ENCODE measurements at places on chromosomes 2 and 18.
A peak's percentile ranks its signal among the peaks of the same experiment; 100 is the strongest.

DNA sequence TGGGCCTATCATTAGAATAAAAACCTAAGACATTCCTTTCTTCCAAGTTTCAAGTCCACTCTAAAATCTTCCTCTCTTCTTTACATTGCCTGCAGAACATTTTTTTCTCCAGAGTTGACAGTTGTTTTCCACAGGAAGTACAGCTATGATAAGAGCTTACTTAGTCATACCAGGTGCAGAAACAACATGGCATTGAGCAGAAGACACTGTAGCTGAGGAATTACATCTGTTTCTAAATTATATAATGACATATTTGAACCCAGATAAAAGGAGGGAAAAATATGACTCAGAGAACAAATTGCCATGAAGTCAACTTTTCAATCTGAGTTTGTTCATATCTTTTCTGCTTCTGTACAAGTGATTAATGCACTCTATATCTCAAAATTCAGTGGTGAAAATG, 30.2 kb downstream of the CMPK2 start:
- DNase-seq = no peak

- DNase-seq = no peak
These were observed 40.9 kb upstream of the TRIB2 start for GRCh38 chr2:12675801-12676200.

GRCh38 chr2:161956738-161957137, 117.3 kb downstream of the DPP4 start:
- no peak for DNase-seq

DNA sequence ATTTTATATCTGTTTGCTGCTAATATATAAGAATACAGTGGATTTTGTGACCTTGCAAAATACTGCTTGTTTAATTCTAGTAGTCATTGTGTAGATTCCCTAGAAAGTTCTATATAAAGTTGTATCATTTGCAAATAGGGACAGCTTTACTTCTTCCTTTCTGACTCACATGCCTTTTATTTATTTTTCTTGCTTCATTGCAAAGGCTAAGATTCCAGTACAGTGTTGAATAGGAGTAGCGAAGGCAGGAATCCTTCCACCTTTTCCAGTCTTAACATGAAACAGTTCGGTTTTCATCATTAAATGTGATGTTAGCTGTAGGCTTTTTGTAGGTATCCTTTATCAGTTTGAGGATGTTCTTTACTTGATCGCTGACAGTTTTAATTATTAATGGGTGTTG, 58.1 kb downstream of the DGKD start:
- DNase-seq = no peak

DNA sequence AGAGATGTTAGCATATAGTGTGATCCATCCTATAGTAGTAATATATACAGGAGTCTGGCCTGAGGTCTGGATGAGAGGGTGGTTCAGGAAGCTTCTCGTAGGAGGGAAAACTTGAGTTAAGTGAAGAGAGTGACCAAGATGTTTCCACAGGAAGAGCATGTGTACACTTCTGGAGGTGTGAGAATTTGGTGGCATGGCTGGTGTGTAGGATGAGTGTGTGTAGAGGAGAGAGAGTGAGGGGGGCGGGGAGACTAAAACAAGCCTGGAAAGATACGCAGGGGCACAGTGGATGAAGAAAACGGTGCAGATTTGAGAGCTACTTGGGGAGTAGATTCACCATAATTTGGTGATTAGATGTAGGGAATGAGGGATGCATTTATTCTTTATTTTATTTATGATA, 43.5 kb upstream of the CTLA4 start:
- no peak for DNase-seq

DNA sequence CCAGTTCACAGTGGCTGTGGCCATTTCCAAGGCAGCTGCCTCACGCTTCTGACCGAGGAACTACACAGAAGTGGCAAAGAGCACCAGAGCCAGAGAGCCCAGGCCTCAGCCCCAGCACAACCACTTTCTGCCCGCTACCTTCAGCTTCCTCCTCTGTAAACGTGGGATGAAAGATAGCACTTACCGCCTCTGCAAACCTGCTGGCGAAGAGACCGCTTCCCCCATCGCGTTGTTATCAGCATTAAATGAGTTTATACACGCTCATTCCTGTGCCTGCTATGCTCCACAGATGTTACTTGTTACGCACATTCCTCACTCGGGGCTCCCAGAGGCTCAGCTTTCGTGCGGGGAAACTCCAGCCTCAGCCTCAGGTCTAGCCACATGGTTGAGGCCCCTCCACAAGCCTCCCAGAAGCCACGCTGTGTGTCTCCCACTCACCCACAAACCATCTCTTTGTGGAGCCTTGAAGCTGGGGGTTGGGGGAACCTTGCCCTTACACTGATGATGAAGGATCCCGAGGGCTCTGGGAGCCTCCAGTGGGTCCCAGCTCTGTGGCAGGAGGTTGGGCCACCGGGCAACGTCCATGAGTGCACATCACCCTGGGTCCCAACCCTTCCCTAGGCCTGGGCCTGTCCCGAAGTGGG, 63.3 kb upstream of the SMAD7 start:
- no peak for DNase-seq

GRCh38 chr2:44291281-44292248, 16.3 kb downstream of the SLC3A1 start:
- peak; percentile 70 for DNase-seq

DNA sequence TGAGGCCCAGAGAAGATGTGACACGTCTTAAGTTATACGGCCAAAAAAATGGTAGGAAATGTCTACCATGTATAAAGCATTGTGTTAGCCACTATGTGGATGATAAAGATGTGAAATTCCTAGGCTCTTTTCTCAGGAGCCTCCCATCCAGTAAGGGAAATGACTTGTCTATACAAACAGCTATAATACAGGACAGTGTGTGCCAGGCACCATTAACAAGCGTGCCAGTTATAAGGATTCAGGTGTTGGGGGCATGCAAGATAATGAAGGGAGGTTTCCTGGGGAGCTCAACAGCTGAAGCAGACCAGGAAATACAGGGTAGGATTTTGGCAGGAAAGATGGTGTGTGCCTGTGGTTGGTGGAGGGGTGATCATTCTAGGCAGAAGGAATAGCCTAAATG, 37.6 kb downstream of the ALPK2 start:
- no peak for DNase-seq

DNA sequence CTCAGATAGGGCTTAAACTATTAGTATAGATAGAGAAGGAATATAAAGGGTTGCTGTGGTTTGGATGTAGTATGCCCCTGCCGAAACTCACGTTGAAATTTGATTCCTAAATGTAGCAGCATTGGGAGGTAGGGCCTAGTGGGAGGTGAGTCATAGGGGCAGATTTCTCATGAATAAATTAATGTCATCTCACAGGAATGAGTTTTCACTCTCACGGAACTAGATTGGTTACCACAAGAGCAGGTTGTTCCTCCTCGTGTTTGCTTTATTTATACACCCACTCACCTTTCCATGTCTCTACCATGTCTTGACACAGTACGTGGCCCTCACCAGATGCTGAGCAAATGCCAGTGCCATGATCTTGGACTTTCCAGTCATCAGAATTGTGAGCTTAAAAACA, 218.2 kb downstream of the RBM43 start:
- DNase-seq = peak; percentile 28

GRCh38 chr2:175815537-175815936, 186.5 kb downstream of the LNPK start:
- DNase-seq = no peak

DNA sequence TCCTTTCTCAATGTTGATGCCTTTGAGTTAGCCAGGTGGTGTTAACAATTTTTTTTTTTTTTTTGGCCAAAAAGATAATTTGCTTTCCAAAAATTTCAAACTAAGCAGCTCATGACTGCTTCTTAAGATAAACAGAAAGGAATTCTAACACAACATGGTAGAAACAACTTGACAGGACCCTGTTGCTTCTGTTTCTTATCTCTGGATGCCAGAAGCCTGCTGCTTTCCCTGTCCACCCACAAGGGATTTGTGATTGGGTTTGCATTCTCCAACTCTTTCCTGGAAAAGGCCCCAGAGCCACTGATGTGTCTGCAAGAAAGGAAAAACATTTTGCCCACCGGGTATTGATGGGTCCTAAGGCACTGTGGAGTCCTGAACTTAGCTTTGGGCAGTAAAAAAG, 217.2 kb upstream of the PKDCC start:
- no peak for DNase-seq

GRCh38 chr2:9658972-9659371, 28.2 kb upstream of the YWHAQ start:
- DNase-seq = no peak

- no peak for DNase-seq
These were observed 54.9 kb upstream of the CRIM1 start for GRCh38 chr2:36300697-36301096.

GRCh38 chr18:46641917-46642316, 15.1 kb downstream of the LOXHD1 start:
- DNase-seq = no peak

- no peak for DNase-seq
These were observed 72.3 kb downstream of the LDLRAD4 start for GRCh38 chr18:13290856-13291271.

GRCh38 chr2:19609266-19609665, 250.8 kb upstream of the OSR1 start:
- DNase-seq = no peak

- DNase-seq = peak; percentile 63
These were observed at the start of gene GFPT1 for GRCh38 chr2:69386789-69387734. GFPT1 (minus strand) TSS chr2:69387227; CDS start chr2:69387071, 156 bp downstream.

- no peak for DNase-seq
These were observed 791.5 kb downstream of the BCL11A start for GRCh38 chr2:59761966-59762365.

DNA sequence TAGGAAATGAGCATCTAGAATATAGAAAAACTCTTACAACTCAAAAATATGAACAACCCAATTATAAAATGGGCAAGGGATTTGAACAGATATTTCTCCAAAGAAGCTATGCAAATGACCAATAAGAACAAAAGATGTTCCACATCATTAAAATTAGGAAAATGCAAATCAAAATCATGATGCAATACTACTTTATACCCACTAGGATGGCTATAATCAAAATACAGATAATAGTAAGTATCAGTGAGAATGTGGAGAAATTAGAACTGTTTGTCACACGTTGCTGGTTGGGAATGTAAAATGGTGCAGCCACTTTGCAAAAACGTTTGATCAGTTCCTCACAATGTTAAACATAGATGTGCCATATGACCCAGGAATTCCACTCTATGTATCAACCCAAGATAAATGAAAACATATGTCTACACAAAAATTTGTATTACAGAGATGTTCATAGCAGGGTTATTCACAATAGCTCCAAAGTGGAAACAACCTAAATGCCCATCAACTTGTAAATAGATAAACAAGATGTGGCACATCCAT, 558.4 kb downstream of the SLC4A3 start:
- DNase-seq = no peak

DNA sequence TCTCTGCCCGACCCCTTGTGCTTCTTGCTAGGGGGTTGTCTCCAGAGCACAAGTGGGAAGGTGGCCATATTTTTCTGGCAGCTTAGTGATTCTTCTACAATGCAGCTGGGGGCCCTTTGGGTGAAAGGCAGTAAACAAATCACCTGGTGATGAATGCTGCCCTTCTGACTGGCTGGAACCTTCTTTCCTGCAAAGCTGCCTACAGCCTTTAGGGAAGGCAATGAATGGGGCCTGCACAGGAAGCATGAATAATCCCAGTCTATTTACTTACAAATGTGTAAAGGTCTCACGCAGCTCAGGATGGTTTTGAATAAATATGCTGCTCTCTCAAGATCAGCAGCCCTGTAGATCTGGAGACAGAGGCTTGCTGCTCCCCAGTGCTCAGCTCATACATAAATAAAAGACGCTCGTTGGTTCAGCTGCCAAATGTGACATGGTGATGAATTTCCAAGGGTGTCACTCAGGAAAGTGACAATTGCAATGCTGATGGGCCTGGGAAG, 289.2 kb downstream of the TDRD15 start:
- DNase-seq = no peak

DNA sequence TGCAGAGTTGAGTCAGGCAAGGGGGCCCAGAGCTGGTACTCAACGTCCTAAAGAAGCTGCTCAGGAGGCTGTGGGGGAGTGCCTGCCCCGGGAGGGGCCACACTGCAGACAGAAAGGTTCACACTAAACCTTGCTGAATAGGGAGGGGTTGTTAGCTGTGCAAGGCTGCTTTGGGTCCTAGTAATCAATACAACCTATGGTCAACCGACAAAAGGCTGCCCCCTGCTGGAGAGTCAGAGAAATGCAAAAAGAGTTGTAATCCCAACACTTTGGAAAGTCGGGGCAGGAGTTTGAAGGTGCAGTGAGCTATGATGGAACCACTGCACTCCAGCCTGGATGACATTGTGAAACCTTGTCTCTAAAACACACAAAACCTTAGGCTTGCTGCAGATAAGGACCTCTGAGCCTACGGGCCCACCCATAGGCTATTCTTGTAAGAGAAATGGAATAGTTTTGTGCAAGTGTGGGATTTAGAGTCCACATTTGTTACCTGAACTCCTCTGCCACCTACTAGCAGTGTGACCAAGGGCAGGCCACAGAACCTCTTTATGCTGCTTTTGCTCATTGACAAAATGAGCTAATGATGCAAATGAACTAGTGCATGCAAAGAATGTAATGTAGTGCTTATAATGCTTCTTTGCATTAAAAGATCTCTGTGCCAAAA, 81.5 kb downstream of the PRPF40A start:
- peak; percentile 51 for DNase-seq

GRCh38 chr18:55838319-55838718, 250.3 kb upstream of the TCF4 start:
- DNase-seq = no peak

DNA sequence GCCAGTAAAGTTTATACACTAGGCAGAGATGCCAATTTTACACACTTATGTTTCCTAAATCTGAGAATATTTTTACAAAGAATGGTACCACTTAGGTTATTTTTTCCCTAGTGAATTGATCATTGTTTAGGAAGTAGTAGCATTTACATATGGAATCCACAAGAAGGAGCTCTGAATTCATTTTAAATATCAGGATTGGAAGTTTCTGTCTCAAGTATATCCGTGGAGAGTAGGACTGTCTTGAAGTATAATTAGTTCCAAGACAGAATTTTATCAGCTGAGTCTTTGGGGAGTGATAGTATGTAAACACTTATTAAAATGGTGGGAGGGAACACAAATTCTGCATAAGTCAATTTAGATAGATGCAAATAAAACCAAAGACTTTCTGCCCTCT, 82.3 kb upstream of the FAM98A start:
- DNase-seq = peak; percentile 42

DNA sequence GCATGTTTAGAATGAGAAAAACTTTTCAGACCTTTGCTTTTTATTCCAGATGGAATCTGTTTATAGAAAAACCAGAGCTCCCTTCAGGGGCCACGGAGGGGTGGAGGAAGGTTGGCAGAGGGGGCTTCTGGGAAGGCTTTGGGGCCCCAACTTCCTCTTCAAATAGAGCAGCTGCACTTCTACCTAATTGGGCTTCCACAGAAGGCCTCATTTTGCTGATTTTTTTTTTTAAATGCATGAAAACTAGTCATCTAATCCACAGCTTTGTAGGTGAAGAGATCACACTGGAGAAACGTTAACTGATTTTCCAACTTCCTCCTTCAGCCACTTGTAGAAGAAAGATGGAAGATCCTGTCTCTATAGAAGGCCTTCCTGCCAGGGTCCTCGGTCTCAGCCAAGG, 181.8 kb downstream of the BCL11A start:
- DNase-seq = no peak

- DNase-seq = no peak
These were observed 13.4 kb upstream of the DTNA start for GRCh38 chr18:34696671-34697070.
